ENCODE measurements at places on chromosomes 1 and 21. TPM values are rescaled to one million over a fixed set of nuclear protein-coding genes. Genes with fewer than 3 reads are reported as not detected.

DNA sequence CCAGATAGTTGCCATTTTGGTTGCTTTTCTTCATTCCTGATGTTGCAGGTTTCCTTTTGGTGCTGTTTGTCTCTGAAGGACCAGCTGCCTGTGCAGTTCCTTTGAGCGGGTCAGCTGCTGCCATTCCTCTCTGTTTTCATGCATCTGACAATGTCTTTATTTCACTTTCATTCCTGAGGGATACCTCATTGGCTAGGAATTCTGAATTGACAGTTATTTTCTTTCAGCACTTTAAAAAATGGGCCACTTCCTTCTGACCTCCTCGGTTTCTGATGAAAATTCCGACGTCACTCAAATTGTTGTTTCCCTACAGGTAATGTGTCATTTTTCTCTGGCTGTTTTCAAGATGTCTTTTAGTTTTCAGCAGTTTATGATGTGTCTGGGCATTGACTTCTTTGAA, 24.8 kb downstream of the CCSAP start:
- DNase-seq: no peak

- peak; percentile 82 for DNase-seq
Measured at GRCh38 chr1:203273869-203274602, 31.3 kb upstream of the BTG2 start.

The ZNF697 gene
- 8.7 TPM for total RNA-seq

GRCh38 chr1:111139324-111139955, 453 bp downstream of the DRAM2 start:
- no peak for DNase-seq

The C4BPA gene
- total RNA-seq: 65.2 TPM

The NCF2 gene
- 211 TPM for total RNA-seq

GRCh38 chr1:94820936-94821335, 779 bp downstream of the SLC44A3 start:
- no peak for DNase-seq

GRCh38 chr1:19981507-19982312, 2.3 kb upstream of the PLA2G2A start:
- DNase-seq: no peak

DNA sequence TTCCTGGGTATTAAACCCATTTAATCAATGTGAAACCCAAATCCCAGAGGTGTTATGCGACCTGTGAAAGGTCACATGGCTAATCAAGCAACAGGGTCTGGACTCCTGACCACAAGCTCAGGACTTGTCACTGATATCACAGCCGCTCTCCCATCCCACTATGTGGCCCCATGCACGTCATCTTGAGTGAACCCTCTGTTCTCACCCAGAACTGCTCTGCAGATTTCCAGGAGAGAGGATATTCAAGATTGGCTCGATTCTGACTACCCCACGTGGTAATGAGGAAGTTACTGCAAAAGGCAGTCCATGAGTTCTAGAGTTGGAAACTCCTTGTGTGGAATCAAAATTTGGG, 173.5 kb upstream of the ETV3 start:
- DNase-seq: no peak

DNA sequence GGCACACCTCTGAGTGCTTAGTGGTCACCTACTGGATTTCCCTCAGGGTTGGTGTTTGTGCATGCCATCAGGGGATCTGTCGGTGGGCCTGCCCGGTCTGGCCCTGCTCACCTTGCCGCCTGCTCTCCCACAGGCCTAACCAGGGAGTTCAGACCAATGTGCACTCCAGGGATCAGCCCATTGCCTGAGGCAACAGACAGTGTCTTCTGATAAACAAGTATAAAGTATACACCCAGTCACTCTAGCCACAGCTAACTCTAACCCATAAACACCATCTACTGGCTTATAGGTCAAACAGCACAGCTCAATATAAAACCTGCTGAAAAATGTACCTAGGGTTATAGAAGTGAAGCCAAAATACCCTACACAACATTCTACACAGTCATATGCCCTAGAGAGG, 1300.0 kb downstream of the PLA2G4A start:
- DNase-seq: no peak

GRCh38 chr21:35764586-35764985, 295.7 kb downstream of the SETD4 start:
- DNase-seq: no peak

The SPATA17 gene
- 4.0 TPM for total RNA-seq

GRCh38 chr1:61752921-61753389, 10.7 kb downstream of the PATJ start:
- no peak for DNase-seq

DNA sequence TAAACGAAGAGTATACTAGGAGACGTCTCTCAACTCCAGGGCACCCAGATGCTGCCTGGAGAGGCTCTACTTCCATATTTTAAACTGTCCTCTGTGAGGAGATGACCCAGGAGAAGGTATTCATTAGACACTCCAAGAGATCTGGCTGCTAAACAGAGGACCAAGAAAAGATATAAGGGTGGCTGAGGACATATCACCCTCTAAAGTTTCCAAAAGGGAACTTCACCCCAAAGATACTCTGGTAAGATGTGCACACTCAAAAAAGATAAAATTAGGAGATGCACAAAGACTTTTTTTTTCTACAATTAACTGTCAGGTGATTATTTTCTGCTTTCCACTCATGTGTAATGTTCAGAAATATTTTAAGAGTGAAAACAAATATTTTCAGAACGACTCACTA, 1.4 kb downstream of the ZNF670 start:
- no peak for DNase-seq

GRCh38 chr1:236576004-236576403, 28.3 kb downstream of the HEATR1 start:
- DNase-seq: no peak

The LRRIQ3 gene
- 0.65 TPM for total RNA-seq

The RAB25 gene
- 58.0 TPM for total RNA-seq

DNA sequence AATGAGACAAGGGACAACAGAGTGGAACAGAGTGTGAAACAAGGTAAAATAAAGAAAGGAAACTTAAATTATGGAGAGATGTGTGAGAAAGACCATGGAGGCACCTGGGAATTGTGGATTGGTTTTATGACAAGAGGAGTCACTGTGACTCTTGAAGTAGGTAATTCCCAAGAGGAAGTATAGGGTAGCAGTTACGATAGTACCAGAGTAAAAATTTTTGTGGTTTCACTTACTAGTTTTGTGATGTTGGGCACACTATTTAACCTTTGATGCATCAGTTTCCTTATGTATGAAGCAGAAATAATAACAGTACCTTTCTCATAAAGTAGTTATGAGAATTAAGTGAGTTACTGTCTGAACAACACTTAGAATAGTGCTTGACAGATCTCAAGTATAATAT, 267.9 kb upstream of the DPYD start:
- no peak for DNase-seq

DNA sequence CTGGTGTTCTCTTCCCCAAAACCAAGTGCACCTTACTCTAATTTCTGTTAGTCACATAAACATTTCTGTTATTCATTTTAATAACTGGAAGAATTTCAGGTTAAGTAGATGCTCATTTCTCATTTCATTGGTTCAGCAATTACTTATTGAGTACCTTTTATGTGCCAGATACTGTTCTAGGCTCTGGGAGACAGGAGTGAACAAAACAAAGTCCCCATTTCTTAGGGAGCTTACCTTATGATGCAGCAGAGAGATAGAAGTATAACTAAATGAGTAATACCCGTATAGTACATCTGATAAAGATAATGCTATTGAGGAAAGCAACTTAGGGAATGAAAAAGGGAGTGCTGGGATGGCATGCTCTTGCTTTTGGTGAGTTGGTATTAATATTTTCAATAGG, 33.7 kb downstream of the LRRC8C start:
- no peak for DNase-seq

The LRRC7 gene
- total RNA-seq: not detected

GRCh38 chr1:212938846-212939245, 11.5 kb upstream of the VASH2 start:
- DNase-seq: no peak

GRCh38 chr21:42187976-42188653, 30.8 kb upstream of the ABCG1 start:
- DNase-seq: peak; percentile 71

DNA sequence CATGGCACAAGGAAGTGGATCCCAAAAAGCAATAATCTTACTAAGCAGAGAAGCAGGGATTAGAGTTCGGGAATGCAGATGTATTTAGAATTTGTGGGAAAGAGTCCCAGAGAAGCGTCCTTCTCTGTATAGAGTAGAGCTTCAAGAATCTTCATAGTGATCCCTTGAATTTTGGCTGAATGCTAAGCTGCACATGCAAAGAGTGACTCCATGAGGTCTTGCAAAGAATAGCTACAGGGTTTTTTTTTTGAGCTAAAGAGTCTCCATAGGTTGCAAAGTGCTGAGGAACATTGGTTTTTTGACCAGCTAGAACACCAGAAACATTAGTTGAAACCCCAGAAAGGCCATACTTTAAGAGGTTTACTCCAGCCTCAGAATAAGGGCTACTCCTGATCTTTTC, 206.7 kb downstream of the CTH start:
- DNase-seq: no peak

DNA sequence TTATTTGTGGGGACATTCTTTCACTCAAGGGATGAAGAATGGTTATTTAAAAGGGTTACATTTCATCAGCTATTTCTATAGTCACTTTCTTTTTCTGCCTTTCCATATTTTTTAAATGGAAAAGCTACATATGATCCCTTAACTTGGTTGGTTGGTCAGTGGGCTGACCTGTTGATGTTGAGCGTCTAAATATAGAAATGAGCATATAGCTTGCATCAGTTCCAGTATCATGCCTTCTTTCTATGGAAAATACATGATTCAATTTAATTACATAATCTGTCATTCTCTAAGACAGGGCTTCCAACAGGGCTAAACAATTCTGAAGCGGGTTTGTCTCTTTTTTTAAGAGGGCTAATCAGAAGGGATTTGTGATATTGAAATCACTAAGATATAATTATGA, 40.6 kb downstream of the TYW3 start:
- DNase-seq: no peak

- no peak for DNase-seq
Measured at GRCh38 chr1:208150833-208151458, 93.2 kb downstream of the PLXNA2 start.

- no peak for DNase-seq
Measured at GRCh38 chr1:103218369-103218768, 110.0 kb upstream of the COL11A1 start.

The F5 gene
- total RNA-seq: 4.2 TPM

- no peak for DNase-seq
Measured at GRCh38 chr1:232507571-232507970, 122.4 kb downstream of the SIPA1L2 start.

The DMBX1 gene
- total RNA-seq: not detected

- DNase-seq: no peak
Measured at GRCh38 chr1:1356796-1357401, 1.5 kb downstream of the MXRA8 start.

The RPE65 gene
- total RNA-seq: not detected

- DNase-seq: peak; percentile 62
Measured at GRCh38 chr21:14773777-14774345, 227.7 kb upstream of the SAMSN1 start.

DNA sequence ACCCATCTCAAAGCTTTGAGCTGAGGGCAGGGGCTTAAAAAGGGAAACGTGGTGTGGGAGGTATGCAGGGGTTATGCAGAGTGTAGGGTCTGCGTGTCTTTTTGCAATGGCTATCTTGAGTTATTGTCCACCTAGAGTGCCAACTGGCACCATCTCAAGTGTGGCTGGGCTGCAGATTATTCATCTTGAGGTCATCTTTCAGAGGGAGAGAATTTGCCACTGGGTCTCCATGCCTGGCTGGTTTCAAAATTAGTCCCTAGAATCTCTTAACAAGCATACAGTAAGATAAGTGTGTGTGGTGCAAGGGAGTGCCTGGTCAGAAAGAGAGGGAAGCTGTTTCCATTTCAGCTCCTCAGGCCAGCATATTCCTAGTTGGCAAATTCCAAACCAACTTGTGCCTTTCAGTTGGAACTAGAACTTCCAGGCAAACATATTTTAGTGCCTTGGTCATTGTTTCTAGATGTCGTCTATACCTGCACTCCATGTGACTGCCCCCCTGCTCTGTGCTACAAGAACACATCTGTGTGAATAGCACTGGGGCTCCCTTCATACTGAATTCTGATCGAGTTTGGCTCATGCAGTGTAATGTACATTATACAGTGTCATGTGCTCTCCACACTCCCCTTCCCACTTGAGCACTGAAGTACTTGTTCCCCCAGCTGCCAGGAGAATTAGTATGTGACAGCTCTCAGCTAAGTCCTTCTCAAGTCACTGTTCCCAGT, 5.0 kb upstream of the OR2T8 start:
- no peak for DNase-seq

The ZNF695 gene
- not detected for total RNA-seq

- no peak for DNase-seq
Measured at GRCh38 chr1:236289492-236290131, 7.9 kb upstream of the ERO1B start.

DNA sequence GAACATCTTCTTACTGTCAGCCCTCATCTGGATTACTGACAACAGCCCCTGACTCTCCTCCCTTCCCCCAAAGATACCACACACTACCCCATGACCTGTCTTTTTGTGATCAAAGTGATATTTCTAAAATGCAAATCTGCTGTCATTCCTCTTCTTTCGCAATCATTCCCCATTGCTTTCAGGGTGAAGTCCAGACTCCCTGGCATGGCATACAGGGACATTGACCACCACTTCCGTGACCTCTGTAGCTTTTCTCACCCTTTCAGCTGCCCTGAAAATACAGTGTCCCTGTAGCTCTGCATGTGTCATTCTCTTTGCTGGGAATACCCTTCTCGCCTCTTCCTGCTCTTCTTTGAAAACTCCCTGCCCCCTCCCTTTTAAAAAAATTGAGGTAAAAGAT, 4.1 kb downstream of the SERINC2 start:
- no peak for DNase-seq

The EPHA2 gene
- 20.4 TPM for total RNA-seq

The ADGRL4 gene
- 18.8 TPM for total RNA-seq

DNA sequence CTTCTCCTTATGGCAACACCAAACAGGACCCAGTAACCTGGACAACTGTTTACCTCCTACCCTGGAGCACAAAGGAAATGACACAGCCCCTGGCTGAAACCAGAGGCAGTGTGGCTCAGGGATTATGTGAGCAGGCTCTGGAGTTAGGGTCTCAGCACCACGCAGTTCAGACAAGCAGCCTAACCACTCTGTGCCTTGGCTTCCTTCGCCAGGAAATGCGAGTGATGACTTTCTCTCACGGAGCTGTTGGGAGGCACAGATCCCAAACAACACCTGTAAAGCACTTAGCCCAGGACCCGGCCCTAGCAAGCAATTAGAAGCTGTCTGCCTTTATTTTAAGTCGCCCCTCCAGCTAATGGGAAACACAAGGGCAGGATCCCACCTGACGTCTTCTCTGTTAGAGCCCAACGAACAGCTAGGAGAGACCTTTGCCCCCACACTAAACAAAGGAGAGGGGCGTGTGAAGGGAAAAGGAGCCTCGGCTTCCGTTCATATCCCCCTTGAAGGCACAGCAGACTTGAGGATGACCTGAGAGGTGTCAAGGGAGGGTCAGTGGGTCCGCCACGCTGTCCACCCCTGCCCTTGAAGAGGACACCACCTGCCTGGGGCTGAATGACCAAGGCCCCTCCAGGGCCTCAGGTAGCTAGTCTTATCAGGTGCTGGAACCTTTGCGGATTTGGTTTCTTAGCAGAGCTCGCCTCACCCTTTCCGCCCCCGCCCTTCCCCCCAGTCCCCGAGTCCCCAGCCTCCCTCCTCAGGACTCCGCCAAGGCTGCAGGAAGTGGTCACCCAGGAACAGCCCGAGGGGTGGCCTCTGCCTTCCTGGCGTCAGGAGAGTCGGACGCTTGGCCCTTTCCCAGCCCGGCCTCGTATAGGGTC, 860 bp downstream of the TMEM63A start:
- DNase-seq: peak; percentile 82
